NCI-H748 treated with DMSO at 0.1 percent for 48 hours (cell line): ENCODE measurements at places on chromosomes 13 and 19.
A peak's percentile ranks its signal among the peaks of the same experiment; 100 is the strongest.

GRCh38 chr19:58581227-58582141, 8.3 kb upstream of the MZF1 start:
- DNase-seq = no peak

GRCh38 chr19:801030-801860, 4.0 kb downstream of the PTBP1 start:
- no peak for DNase-seq

DNA sequence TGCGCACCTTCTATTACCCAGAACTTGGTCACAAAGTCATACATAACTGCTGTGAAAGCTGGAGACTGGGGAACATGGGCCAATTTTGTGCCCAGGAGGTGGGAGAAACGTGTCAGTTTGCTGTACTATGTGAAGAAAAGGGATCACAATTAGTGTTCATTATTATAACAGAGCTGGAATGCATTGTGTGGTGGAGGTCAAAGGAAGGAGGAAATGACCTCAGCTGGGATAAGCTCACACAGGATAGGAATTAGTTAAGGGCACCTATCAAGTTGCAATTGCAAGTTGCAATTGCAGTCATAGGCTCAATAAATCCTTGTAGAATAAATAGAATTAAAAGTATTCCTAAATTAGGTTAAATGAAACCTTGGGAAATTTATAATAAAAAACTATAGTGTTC, 103.9 kb upstream of the OBI1 start:
- DNase-seq = no peak

DNA sequence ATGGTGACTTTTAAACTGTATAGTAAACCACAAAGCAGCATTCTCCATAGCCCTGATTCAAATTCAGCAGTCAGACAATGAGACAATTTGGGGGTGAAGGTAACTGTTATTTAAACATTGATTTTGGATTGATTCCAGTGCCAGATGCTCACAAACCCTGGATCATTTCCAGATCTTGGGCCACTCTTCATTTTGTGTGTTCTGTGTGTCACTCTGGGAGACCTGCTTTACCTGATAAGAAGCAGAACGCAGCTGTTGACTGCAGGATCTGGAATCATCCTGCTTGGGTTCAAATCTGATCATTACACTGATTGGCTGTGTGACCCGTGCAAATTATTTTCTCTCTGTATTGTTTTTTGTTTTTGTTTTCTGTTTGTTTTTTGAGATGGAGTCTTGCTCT, 4.0 kb upstream of the PCDH8 start:
- peak; percentile 74 for DNase-seq

- no peak for DNase-seq
These were observed 311.3 kb downstream of the KLF5 start for GRCh38 chr13:73370066-73370465.

- no peak for DNase-seq
These were observed 37.3 kb downstream of the CAPN12 start for GRCh38 chr19:38706792-38707511.

DNA sequence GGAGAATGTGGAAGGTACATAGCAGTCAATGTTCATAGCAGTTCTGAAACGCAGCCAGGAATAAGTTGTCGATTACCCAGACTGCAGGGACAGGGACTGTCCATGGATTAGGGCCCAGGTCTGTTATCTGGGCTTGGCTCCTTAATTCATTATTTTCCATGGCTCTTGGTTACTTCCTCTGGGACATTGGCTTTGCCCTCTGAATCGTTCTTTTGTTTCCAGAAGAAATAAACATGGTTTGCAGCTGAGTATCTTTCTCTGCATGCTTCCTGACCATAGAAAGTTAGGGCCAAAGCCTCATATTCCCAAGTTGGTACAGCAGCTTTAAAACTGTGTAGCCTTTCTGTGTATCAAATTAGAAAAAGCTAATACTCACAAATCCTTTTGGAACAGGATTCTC, 121.7 kb upstream of the MAB21L1 start:
- no peak for DNase-seq

- DNase-seq = no peak
These were observed 38.6 kb downstream of the LIG4 start for GRCh38 chr13:108176685-108177274.

DNA sequence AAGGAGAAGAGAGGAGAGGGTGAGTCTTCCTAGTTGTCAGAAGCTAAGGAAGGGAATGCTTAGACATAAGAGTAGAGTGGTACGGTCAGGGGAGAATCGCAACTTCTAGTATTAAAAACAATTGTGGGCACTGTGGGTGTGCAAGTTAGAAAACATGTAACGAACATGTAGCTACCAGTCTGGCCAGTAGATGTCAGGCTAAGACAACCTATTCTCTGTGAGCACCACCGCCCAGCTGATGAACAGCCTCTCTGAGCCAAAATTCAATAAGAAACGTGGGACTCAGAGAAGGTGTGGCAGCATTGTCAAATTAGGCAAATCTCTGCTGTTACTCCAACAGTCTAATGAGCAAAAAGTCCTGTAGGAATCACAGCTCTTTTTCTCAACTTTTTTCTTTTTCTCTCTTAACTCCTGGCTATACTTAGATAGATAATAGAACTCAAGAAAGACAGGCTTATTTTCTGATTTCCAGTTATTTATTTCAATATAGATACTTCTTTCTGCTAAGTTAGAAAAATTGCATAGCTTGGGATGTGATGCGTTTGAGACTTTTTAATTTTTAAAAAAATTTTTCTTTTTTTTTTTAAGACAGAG, 186.2 kb downstream of the USP12 start:
- DNase-seq = peak; percentile 96

DNA sequence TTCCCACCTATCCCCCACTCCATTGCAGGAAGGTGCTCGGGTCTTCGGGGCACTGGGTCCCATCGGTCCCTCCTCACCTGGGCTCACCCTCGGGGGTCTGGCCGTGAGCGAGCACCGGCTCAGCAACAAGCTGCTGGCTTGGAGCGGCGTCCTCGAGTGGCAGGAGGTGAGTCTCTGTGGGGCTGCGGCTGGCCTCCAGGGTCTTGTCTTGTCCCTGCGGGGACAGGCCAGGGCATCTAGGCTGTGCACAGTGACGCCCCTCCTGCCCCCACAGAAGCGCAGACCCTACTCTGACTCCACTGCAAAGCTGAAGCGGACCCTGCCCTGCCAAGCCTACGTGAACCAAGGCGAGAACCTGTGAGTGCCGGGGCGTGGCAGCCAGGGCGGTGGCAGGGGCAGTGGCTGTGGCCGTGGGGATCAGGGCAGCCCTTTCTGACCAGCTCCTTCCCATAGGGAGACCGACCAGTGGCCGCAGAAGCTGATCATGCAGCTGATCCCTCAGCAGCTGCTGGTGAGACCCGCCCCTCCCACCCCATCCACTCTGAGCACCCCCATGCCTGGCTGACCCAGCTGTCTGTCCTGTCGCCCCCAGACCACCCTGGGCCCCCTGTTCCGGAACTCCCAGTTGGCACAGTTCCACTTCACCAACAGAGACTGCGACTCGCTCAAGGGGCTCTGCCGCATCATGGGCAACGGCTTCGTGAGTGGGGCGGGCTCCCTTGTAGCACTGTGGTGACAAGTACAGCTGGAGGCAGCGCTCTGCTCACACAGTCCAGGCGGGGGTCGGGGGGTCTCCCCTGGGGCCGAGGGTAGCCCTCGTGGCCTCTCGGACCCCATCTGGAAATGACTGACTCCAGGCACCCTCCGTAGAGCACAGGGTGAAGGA, 3.7 kb downstream of the PTOV1 start:
- no peak for DNase-seq
